ENCODE measurements at places on chromosomes 2 and 18. TPM values are rescaled to one million over a fixed set of nuclear protein-coding genes. Genes with fewer than 3 reads are reported as not detected.

DNA sequence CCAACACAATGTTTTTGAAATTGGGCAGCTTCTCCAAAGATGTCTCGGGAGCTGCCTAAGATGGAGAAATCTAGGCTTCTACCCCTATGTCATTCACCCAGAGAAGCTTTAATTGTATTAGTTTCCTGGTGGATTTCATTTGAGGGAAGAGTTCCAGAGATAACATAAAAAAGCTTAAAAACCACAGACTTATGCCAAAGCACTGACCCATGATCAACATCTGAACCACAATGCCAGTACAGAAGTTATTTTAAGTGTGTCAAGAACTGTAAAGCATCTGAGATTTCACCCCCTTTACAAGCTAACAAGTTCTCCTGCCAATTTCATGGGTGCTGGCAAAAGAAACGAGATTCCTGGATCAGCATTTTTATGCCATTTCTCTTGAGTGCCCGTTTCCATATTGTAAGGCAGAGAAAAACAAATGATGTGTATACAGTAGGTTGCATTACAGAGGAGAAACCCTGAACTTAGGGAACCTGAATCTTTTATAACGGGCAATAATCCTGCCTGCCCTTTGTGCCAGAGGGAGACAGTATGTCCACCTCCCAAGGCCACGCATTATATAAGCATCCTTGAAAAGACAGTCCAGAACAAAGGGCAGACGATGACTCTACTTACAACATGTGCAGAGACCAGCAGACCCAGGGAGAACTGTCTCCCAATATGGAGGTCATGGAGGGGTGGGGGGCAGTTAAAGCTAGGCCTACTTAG, 44.1 kb downstream of the MREG start:
- no peak overlapping the region for H3K4me3 ChIP-seq
- DNase-seq, result no peak
- peaks cover 20% of the 10 kb centered on the region for H3K4me1 ChIP-seq
- H3K27ac ChIP-seq, result no peak overlapping the region
- H3K36me3 ChIP-seq, result peaks cover 17% of the 10 kb centered on the region

- H3K27me3 ChIP-seq, result no peaks in the 10 kb centered on the region
- peaks cover 40% of the 10 kb centered on the region for H3K4me1 ChIP-seq
- H3K36me3 ChIP-seq, result no peaks in the 10 kb centered on the region
Observed at GRCh38 chr18:3624935-3625741, 175.2 kb downstream of the TGIF1 start.

GRCh38 chr2:195238379-195238778, 418.6 kb upstream of the SLC39A10 start:
- H3K4me1 ChIP-seq, result no peaks in the 10 kb centered on the region
- H3K4me3 ChIP-seq, result no peak overlapping the region
- H3K36me3 ChIP-seq, result no peaks in the 10 kb centered on the region
- no peak overlapping the region for H3K27ac ChIP-seq
- DNase-seq, result no peak

DNA sequence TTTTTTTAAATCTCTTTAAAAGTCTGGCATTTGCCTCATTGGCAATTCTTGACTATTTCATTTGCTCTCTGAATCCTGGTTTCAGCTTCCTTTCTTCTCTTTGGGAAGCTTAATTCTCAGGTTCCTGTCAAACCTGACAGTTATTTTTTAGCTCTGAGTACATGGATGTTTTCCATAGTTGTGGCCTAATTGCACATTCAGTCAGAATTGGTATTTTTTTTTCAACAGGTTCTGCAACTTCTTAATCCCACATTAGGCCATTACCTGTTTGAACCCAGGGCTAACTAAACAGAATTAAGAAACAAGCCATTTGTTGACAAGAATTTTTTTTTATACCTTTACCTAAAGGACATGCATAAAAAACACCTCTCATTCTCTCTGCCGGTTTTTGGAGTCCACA, 338.8 kb downstream of the SETBP1 start:
- H3K36me3 ChIP-seq, result no peaks in the 10 kb centered on the region
- H3K27me3 ChIP-seq, result no peaks in the 10 kb centered on the region
- no peak overlapping the region for H3K4me3 ChIP-seq
- H3K27ac ChIP-seq, result no peak overlapping the region
- DNase-seq, result no peak

GRCh38 chr18:69956665-69957620, 9.3 kb upstream of the CD226 start:
- peak; percentile 52 for DNase-seq
- peaks cover 31% of the 10 kb centered on the region for H3K4me1 ChIP-seq
- peaks cover 15% of the 10 kb centered on the region for H3K36me3 ChIP-seq
- H3K27me3 ChIP-seq, result no peaks in the 10 kb centered on the region

GRCh38 chr18:55407191-55407590, 180.8 kb downstream of the TCF4 start:
- H3K27me3 ChIP-seq, result no peaks in the 10 kb centered on the region
- no peaks in the 10 kb centered on the region for H3K4me1 ChIP-seq
- no peaks in the 10 kb centered on the region for H3K36me3 ChIP-seq
- no peak for DNase-seq
- no peak overlapping the region for H3K4me3 ChIP-seq

The FAM124B gene
- total RNA-seq, result 0.39 TPM

The NUP35 gene
- total RNA-seq, result 31.7 TPM

The DSG2 gene
- 0.31 TPM for total RNA-seq

The KCNE4 gene
- not detected for total RNA-seq

All from activated CD4-positive, alpha-beta memory T cell treated with anti-CD3 and anti-CD28 coated beads for 36 hours (primary cell).